ENCODE measurements at places on chromosomes 3 and 15.

DNA sequence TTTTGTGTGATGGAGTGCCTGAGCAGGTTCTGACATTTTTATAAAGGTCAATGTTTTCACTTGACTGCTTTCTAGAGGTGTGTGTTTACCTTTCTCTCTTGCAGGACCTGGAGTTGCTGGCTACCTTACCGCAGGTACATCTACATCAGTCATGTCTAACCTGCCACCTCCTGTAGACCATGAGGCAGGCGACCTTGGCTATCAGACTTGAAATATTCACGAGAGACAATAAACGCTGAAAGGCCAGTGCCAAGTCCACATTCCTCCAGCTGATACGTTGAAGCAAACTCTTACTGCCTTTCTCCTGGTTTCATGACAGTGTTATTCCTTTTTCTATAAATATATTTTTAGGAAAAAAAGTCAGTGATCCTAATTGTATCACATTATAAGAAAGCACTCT, 59.0 kb upstream of the ACKR4 start:
- no peak for DNase-seq

DNA sequence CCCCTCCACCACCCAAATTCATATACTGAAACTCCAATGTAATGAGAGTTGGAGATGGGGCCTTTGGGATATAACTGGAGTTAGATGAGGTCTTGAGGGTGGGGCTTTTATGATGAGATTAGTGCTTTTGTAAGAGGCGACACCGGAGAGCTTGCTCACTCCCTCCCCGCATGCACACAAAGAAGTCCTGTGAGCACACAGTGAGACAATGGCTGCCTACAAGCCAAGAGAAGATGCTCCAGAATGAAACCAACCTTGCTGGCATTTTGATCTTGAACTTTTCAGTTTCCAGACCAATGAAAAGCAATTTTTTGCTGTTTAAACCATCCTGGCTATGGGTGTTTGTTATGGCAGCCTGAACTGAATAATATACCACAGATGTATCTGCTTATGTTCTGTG, 109.0 kb downstream of the SAMMSON start:
- DNase-seq, result no peak

DNA sequence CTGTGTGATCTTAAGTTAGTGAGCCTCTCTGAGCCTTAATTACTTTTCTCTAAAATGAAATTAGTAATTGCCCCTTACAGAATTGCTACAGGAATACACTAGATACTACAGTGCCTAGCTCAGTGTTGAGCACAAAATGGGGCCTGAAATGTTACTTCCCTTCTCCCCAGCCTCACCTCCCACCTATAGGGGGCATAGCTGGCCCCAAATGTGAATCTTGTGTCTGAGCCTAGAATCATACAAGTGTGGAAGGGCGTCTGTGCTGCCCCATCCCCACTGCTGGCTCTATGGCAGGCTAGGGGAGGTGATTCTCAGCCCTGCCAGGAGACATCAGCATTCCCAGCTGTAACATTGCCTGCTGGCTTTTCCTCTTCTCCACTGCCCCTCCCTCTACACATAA, 42.7 kb downstream of the IFT122 start:
- no peak for DNase-seq

DNA sequence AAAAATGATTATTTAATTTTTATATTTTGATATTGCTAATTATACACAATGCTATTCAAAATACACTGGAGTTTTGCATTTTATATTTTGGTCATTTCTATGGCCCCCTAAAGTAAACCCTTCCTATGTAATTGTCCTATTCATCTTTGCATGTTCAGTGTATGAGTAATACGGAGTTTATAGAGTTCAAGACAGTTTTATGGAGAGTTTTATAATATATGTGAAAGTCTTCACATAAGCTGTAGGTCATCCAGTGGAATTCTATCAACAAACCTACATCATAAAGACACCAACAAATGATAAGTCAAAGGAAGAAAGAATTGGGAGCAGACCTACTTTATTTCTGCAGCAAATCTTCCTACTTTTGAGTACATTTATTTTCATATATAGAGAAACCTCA, 1200.4 kb upstream of the EPHA6 start:
- DNase-seq, result no peak

GRCh38 chr3:146646261-146646660, 41.1 kb upstream of the PLSCR5 start:
- DNase-seq, result no peak

- DNase-seq, result no peak
These were observed 106.3 kb upstream of the SAMMSON start for GRCh38 chr3:69893274-69893673.

DNA sequence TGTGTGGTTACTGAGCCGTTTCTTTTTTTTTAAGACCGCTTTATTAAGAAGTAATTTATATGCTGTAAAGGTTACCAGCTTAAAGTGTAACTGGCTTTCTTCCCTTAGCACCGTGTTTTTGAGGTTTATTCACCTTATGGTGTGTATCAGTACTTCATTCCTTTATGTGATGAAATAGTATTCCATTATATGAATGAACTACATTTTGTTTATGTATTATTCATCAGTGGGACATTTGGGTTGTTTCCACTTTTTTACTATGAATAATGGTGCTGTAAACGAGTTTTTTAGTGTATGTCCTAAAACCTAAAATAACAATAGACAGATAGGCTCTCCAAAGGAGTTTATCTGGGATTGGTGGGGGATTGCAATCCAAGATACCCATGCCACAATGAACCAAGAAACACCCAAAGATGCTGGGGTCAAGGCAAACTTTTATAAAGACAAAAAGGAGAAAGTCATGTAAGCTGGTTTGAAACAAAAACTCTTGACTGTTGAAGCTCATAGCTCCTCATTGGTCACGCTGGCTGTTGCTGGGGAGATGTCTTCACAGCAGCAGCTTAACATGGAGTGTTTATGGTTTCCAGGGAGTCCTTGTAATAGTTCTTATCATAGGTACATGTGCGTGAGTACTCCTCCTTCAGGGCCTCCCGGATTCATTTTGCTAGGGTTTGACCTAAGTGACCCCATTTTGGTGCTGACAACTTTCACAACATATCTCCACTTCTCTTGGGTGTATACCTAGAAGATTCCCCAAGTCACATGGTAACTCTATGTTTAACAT, 16.0 kb downstream of the TM2D3 start:
- DNase-seq, result no peak

GRCh38 chr3:83523470-83524073, 1435.2 kb upstream of the CADM2 start:
- no peak for DNase-seq

DNA sequence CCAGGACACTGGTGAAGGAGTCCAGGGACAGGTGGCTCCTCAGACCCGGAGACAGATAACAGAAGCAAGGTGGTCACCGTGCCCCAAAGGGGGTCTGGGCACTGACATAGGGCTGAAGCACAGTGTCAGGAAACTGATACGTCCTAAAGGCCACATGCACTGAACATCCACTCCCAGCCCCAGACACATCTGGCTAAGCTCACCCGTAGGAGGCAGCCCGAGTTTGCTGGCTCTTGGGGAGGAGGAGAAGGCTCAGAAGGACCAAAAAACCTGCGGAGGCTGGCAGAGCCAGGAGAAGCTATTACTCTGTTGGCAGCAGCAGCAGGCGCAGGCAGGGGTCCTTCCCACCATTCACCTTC, 1.2 kb downstream of the CACNA2D2 start:
- no peak for DNase-seq

DNA sequence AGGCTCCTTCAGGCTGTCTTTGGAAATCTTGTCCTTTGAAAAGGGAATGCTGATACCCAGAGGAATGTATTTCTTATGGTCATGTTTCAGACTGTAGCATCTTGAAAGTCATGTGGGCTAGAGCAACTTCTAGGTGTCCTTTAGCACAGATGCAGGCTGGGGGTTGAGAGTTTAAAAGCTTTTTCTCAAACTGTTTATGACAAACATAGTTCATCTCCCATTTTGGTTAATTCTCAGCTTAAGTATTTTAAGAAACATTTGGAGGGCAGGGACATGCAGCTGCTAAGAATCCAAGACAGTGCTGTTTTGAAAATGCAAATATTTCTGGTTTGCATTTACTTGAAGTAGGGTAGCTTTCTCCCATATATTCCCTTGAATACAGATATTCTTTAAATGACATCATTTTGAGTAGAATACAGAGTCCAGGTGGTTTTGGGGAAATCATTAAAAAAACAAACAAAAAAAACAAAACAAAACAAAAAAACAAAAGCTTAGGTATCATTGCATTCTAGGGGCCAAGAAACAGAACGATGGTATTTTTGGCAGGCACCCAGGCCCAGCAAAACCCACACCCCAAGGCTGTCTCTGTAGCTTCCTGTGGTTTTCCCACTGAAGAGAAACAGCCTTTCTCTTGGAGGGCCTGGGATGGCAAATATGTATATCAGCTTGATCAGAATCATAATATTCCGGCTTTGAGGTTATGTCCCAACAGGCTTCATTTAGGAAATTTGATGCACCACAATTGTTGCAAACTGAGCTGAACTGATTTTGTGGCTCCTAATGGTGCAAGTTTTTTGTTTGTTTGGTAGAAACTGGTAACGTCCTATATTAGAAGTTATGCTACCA, 120.0 kb downstream of the ATG7 start:
- no peak for DNase-seq

GRCh38 chr3:187237741-187238140, 40.5 kb downstream of the RTP1 start:
- no peak for DNase-seq

GRCh38 chr3:111890051-111890580, 31.1 kb downstream of the PHLDB2 start:
- DNase-seq, result no peak

DNA sequence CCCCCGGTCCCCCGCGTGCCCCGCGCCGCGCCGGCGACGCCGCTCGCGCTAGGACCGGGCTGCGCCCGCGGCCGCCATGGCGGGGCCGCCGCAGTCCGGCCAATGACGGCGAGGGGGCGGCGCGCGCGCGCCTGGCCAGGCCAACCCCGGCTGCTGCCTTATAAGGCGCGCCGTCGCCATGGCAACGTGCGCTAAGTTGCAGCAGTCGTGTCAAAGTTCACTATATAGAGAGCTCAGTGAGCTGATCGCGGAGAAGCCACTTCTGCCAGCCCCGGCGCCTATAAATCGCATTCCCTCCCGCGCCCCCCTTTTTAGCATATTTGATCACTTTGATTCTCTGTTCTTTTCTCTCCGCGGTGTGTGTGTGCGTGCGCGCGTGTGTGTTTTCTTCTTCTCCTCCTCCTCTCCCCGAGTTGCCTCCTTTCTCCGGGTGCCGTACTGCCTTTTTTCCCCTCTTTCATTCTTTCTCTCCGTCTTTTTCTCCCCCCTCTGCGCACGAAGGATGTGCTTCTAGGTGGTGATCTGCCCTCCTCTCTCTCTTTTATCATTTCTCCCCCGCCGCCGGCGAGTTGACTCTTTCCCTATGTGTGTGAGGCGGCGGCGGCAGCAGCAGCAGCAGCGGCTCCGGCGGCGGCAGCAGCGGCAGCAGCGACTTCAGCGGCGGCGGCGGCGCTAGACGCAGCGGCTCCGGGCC, at the start of gene NR2F2:
TSS of gene NR2F2 (plus strand) at position 251 of the 694 bp plus-strand sequence. CDS start 1,406 bp downstream, outside the sequence.
- peak; percentile 22 for DNase-seq

- no peak for DNase-seq
These were observed 20.4 kb upstream of the CLK3 start for GRCh38 chr15:74595271-74595670.

DNA sequence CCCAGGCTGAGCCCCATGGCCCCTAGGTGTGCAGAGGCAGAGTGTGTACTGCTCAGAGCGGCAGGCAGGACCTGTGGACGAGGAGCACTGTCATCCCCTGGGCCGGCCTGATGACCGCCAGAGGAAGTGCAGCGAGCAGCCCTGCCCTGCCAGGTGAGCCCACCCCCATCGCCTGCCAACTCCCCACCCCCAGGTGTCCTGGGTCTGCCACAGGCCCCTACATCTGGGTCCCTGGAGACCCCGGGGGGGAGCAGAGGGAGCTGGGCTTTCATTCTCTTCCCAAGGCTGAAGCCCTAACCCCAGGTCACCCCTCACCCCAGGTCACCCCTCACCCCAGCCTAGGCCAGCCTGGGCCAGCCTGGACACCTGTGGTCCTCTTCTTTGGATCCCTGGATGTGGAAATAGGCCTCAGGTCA, 93.1 kb downstream of the TBC1D2B start:
- DNase-seq, result no peak

GRCh38 chr15:99408236-99409096, 157.2 kb downstream of the LRRC28 start:
- no peak for DNase-seq

DNA sequence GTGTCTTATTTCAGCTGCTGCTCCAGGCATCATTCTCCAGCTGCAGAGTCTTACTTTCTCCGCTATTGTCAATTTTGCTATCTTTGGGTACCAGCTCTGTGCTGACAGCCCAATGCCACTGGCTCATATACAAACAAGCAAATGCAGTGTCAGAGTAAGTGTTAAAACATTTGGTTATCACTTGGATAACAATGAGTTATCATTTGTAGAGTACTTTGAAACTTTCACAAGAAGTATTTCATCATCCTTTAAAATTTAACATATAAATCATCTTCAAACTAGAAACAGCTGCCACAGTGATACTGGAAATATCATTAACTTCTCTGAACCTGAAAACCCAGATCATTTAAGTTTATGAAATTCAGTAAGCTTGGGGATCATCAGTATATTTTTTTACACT, 13.8 kb downstream of the TSPAN3 start:
- DNase-seq, result no peak

GRCh38 chr15:91865486-91865885, 12.0 kb downstream of the SLCO3A1 start:
- no peak for DNase-seq

GRCh38 chr3:37494216-37494615, 319.8 kb upstream of the LRRFIP2 start:
- no peak for DNase-seq

DNA sequence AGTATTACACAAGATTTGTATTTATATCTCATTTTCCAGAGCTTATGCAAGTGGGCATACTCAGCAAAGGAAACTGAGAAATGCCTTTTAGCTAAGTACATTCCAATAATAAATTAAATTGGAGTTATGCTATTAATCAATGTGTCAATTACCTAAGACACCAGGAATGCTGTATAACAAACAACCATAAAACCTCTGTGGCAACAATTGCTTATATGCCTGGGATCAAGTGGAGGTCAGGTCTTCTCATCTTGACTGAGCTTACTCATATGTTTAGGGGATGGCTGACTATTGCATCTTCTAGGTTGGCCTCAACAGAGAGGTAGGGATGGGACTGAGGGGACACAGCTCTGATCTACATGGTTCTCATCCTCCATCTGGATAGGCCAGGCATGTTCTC, 30.7 kb downstream of the CD200R1L start:
- DNase-seq, result no peak

DNA sequence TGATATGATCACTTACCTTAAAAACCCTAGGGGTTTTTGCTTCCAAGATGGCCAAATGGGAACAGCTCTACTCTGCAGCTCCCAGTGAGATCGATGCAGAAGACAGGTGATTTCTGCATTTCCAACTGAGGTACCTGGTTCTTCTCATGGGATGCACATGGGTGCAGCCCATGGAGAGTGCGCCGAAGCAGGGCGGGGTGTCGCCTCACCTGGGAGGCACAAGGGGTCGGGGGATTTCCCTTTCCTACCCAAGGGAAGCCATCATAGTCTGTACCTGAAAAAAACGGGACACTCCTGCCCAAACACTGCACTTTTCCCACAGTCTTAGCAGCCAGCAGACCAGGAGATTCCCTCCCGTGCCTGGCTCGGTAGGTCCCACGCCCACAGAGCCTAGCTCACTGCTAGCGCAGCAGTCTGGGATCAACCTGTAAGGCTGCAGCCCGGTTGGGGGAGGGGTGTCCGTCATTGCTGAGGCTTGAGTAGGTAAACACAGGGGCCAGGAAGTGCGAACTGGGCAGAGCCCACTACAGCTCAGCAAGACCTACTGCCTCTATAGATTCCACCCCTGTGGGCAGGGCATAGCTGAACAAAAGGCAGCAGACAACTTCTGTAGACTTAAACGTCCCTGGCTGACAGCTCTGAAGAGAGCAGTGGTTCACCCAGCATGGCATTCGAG, 78.6 kb downstream of the CTNNB1 start:
- no peak for DNase-seq

- DNase-seq, result peak; percentile 1
These were observed 226.7 kb upstream of the C2CD4B start for GRCh38 chr15:62391641-62392262.

All from T-cell (primary cell).